Activated T-cell treated with anti-CD3 and anti-CD28 coated beads for 48 hours (primary cell): ENCODE measurements at places on chromosomes 12 and 14.

DNA sequence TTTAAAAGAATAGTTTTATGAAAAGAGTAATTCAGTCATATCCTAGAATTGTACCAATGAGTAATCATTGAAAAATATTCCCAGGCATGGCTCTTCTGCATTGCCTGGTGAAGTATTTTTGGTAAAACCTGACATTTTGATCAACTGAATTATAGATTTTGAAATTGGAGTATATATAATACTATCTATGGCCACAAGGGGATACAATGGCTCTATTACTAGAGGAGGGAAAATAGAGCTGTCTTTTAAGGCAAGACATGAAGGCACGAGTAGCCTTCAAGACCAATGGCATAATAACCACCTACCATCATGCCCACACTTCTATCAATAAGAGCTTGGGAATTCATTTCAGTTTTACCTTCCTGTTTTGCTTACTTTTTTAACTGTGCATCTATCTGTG lies 1241.4 kb upstream of the TMEM132C start:
- no peak for DNase-seq

DNA sequence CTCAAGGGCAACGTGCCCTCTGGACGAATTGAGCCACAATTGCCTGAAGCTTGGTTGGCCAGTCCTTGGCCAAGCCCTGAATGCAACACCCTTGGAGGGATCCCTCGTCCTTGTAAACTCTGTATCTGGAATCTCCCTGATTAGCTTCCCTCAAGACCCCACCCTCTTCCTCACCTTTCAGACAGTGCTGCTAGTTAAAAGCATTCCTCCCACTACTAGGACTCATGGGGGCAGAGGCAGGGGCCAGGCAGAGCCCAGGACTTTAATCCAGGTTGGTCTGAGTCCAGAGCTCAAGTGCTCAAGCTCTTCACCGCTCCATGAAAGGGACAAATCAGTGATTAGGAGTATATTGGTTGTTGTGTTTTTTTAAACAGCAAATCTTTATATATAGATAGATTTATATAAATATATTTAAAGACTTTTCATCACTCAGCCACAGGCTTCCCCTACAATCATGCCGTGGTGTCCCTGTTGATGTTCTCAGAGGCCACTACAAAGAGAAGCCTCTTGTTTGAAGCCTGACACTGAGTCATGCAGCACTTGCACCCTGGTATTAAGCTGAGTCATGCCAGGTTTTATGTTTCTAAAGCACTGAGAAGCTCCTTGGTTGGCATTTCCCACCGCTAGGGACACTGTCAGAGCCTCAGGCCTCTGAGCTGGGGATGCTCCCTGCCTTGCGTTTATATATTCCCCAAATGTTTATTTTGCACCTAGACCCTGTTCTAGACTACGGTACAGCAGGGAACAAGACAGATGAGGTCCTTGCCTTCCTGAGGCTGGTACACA lies 53.8 kb upstream of the GSC start:
- DNase-seq, result no peak

- no peak for DNase-seq
These were observed 14.9 kb upstream of the IRF2BPL start for GRCh38 chr14:77043177-77043983.

GRCh38 chr14:83463500-83464098 lies 1929.9 kb upstream of the SEL1L start:
- no peak for DNase-seq

DNA sequence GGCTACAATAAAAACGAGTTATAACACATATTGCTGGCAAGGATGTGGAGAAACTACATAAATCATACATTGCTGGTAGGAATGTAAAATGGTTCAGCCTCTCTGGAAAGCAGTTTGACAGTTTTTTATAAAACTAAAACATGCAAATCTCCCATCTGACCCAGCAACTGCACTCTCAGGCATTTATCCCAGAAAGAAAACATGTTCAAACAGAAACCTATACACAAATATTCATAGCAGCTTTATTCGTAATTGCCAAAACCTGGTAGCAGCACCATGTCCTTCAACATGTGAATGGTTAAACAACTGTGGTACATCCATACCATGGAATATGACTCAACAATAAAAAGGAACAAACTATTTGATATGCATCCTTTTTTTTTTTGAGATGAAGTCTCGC lies 10.1 kb upstream of the TMCC3 start:
- no peak for DNase-seq

GRCh38 chr14:62181591-62181990 lies 419.4 kb downstream of the SNAPC1 start:
- DNase-seq, result no peak

DNA sequence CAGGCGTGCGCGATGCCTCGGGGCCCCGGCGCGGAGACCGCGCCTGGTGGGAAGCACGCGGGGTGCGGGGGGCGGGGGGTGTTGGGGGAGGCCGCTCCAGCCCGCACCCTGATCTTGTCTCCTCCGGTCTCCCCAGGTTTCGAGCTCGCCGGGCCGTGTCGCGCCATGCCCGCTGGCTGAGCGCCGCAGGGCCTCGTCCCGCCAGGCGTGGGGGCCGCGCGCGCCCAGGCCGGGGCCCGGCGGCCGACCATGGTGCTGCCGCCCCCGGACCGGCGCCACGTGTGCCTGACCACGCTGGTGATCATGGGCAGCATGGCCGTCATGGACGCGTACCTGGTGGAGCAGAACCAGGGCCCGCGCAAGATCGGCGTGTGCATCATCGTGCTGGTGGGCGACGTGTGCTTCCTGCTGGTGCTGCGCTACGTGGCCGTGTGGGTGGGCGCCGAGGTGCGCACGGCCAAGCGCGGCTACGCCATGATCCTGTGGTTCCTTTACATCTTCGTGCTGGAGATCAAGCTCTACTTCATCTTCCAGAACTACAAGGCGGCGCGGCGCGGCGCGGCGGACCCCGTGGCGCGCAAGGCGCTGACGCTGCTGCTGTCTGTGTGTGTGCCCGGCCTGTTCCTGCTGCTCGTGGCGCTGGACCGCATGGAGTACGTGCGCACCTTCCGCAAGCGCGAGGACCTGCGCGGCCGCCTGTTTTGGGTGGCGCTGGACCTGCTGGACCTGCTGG lies 2.4 kb downstream of the TMEM121 start:
- peak; percentile 61 for DNase-seq

DNA sequence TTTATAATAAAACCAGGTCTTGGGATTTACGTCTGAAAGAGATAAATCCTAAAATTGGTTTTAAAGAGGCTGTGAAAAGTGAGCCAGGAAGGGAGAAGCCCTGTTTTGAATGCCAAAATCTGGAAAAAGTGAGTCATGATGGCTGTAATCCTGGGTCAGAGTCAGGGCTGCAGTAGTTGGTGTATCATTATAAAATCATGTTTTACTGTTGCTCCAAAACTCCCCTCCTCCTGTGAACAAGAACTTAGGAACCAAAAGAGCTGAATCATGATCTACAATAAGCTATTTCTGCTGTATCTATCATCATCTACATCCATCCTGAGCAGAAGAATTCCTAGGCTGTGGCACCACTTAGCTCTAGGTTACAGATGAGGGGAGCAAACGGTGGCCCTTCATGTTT lies 79.3 kb downstream of the LMO3 start:
- no peak for DNase-seq

GRCh38 chr12:57128519-57129247 lies 400 bp downstream of the LRP1 start:
- no peak for DNase-seq

DNA sequence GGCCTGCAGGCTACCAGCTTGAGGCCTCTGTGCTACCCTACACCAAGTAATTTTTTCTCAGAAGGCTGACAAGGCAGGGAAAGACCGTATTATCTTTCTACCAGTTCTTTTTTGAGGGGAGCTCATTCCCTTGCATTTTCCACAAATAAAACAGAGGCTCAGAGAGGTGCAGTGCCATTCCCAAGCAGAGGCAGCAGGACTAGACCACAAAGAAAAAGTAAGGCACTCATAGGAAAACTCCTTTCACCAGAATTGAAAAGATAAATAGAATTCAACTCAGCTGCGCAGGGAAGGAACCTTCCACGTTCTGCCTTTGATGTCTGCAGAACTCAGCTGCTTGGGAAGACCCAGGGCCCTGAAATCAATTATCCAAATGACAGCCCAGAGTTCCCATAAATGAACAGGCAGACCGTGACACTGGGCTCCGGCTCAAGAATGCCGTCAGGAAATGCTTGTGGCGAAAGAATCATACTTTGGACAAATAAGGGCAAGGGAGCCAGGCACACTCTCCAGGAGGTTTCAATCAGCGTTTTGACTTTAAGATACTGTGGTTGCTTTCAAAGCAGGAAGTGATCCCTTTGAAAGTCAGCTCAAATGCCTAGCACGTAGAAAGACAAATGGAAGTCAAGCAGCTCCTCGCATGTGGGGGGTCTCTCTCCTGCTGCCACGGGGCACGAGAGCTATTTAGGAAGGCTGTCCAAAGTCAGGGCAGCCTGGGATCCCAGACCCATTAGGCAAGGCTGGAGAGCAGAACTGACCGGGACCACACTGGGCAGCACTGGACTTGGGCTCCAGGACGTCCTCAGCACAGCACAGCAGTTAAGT lies 14.0 kb downstream of the KCTD10 start:
- DNase-seq, result no peak

DNA sequence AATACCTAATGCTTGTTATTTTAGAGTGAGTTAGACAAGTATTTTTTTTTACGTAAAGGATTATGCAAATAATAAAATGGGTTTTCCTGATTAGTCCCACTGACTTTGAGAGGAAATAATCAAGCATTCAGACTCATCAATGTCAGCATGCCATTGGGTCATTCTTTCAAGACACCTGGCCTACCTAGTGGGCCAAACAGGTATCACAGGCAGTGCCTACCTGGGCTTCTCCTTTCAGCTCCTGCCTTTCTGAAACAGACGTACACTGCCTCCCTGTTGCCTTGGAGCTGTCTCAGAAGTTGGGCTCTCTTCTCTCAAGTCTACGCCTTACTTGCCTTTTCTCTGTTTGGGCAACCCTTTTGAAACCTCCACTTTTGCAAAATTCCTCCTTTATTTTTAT lies 545.6 kb downstream of the SNAPC1 start:
- no peak for DNase-seq

- DNase-seq, result no peak
These were observed 118.3 kb downstream of the RBM19 start for GRCh38 chr12:113847856-113848255.

GRCh38 chr12:123754041-123754772 lies 7.9 kb upstream of the DNAH10 start:
- DNase-seq, result no peak

DNA sequence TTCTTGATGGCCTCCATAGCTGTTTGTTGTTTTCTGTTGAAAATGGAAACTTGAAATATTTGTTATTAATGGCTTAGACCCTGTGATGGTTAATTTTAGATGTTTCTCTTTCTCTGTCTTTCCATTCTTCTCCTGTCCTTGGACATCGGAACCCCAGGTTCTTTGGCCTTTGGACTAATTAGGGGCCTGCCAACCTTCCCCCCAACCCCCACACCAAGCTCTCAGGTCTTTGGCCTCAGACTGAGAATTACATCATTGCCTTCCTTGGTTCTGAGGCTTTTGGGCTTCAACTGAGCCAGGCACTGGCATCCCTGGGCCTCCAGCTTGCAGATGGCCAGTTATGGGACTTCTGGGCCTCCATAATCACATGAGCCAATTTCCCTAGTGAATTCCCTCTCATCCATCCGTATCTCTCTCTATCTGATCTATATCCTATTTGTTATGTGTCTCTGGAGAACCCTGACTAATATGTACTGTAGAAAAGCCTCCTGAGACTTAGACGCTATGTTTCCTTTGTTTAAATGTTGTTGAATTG lies 71.6 kb downstream of the FGD4 start:
- no peak for DNase-seq

DNA sequence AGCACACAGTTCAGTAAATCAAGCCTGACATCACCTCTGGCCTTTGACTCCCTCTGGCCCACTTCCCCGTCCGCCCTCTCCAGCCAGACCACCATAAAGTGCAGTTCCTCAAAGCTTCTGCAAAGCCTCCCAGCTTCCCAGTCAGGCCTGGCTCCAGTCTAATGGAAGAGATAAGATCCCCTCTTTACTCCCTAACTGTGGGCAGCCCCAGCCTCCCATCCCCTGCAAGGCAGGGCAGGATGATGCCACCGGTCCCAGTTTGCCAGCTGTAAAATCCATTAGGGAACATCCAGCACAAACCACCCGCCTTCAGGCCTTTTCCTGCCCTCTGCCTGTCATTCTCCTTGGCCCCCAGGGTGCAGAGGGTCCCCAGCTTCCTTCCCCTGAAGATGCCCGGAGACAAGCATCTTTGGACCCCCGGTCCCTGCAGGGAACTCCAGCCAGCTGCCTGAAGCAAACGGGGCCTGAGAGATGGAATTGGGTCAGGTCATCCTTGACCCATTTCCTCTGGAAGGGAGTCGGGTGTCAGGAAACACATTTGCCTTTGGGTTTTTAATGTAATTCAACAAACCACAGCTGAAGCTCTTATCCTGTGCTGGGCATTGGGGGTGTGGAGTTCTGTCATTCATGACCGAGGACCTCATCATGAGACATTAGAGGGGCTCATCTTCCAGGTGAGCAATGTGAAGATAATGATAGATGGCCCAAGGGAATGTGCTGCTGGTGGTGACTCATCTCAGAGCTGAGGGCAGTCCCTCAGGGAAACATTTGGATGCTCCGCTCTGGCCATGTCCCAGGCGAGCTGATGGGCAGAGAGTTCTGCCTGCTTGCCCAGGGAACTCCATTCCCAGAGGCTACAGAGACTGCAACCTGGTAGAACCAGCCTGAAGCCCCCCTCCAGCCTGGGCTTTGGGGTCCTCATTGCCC lies 93.8 kb upstream of the CLMN start:
- DNase-seq, result no peak

GRCh38 chr12:97921979-97922722 lies 459.5 kb downstream of the RMST start:
- no peak for DNase-seq

GRCh38 chr12:27644158-27644845 lies 51.9 kb upstream of the REP15 start:
- DNase-seq, result no peak

DNA sequence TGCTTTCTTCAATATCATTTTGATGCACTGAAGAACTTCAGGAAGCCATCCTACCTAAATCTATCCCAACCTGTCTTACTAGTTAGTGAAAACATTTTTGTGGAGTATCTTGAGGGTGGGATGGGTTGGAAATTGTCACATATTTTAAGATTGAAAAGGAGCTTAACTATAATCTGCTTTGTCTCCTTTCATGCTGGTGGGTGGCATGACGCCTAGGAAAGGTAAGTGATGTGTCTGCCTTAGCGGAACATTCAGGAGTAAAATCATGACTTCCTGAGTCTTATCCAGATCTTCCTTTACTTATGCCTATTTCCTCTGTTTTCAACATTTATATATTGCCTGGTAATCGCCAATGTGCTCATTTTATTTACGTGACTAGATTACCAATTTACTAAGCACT lies 74.1 kb downstream of the FLRT2 start:
- no peak for DNase-seq

DNA sequence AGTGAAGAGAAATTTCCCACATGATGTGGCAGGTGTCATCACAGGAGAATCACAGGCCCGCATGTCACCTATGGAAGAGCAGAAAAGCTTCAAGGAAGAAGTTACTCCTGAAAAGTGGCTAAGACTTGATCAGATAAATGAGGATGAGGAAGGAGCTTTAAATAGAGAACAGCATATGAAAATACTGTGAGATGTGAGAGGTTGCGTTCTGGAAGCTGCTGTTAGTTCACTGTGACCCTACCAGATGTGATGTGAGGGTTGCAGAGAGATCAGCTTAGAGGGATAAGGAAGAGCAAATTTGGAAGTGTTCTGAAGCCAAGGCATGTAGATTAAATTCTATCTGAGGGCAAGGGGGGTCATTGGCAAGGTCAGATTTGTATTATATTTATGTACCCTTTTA lies 17.1 kb downstream of the ERP27 start:
- DNase-seq, result no peak

GRCh38 chr12:238116-238515 lies 24.2 kb upstream of the SLC6A12 start:
- DNase-seq, result no peak

GRCh38 chr12:113154351-113154973 lies 4.9 kb downstream of the CFAP73 start:
- DNase-seq, result no peak
